ENCODE measurements at places on chromosomes 11 and 22.

- no peak for DNase-seq
These were observed 61.8 kb downstream of the SMIM38 start for GRCh38 chr11:69217276-69218105.

GRCh38 chr22:17897858-17898257 is 123.6 kb upstream of the BID start:
- DNase-seq, result no peak

DNA sequence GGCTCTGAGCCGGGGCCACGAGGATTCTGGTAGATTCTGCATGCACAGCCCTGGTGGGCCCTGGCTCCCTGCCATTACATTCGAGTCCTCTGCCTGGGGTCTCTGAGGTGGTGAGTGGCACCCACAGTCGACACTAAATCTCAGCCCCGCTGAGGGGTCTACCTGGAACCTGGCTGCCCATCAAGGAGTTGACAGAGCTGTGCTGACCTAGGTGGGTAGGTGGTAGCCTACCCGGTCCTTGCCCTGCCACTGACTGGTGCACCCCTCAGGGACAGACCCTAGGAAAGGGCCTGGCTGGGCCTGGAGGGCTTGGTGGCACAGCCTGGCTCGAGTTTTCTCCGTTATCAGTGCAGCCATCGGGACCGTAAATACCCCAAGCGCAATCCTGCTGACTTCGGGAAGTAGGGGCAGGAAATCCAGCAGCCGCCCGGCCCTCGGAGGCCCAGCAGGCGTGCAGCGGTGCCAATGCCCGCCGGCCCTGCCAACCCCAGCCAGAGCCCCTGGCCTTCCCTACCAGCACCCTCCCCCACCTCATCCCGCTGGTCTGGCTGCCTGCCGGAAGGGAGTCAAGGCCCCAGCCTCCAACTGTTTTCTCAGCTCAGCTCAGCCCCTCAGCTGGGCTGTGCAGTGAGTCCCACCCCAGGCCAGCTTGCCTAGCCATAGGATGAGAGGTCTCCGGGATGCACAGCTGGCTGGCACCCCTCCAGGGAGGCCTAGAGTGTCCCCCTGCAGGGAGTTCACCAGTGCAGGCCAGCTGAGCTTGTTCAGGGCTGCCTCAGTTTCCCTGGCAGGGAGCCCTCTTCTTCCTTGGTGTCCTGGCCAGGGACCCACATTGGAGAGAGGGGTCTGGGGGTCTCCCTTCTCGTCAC is 80.4 kb upstream of the KCNQ1OT1 start:
- DNase-seq, result peak; percentile 32

DNA sequence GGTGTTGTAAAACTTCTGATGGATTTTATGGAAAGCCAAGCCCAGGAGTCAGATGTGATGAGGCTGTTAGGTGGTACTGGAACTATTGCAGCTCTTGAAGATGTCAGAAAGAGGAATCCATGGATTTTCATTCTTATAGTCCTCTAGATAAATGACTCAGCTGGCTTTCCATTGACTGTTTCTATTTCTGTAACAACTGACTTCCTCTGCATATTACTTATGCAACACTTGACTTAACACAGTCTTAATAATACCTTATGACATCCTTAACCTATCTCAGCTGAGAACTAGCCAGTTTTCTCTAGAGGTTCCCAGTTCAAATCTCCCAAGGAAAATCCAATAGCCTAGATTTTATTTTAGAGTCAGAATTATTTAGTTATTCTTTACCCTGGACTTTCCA is 263.8 kb downstream of the LUZP2 start:
- DNase-seq, result no peak

GRCh38 chr11:65124480-65125196 is 2.5 kb downstream of the MRPL49 start:
- DNase-seq, result no peak

DNA sequence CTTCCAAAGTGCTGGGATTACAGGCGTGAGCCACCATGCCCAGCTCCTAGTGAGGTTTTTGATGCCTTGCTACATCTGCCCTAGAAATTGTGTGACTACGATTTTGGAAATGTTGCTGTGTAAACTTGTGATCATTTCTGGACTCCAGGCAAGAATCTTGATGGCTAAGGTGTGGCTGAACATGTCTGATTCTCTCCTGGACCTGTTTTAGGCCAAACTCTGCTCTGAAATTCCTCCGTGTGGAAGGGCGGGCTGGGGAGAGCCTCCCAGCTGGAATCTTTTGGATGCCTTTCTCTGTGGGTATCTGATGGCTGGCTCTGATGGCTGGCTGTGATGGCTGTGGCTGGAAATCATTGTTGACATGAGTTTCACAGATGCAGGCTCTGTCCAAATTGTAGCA is 8.2 kb downstream of the PNPLA3 start:
- no peak for DNase-seq

GRCh38 chr11:61334434-61335354 is 1.7 kb downstream of the TKFC start:
- DNase-seq, result no peak

DNA sequence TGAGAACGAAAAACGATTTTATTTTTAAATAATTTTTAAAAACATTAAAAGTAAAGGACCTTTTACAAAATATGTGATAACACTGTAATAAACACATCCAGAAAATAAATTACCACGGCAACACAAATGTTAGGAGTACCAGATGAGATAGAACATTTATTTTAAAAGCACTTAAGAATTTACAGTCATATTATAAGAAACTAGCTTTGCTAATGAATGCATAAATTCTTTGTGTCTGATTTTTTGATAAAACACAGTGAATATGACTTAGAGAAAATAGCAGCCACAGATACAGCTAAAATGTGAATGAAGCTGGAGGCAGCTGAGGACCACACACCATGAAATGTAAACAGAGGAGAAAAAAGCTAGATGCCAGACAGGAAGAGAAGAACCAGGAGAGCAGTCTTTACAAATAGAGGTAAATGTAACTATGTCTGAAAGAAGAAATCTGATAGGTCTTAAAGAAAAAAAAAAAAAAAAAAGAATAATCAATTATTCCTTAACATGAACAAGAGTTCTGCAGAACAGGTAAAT is 14.6 kb downstream of the CCDC34 start:
- DNase-seq, result no peak

DNA sequence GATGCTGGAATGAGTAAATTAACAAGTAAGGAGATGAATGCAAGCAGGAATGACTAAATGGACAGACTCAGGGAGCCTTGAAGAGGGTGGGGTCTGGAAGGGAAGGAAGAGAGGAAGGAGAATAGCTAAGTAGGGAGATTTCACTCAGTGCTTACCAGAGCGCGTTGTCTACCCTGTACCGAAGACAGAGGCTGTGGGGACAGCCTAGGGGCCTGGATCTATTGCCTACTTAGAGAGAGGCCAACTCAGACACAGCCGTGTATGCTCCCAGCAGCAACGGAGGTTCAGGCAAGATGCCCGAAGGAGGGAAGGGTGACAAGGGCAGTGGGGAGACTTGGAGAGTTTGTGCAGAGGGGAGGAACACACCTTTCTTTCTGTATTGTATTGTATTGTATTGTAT is at the start of gene FOLR2:
FOLR2 (plus strand) TSS at position 157 of the 400 bp plus-strand sequence. CDS start 1,791 bp downstream, outside the sequence.
- no peak for DNase-seq

GRCh38 chr22:30289980-30290313 is 642 bp upstream of the CASTOR1 start:
- DNase-seq, result no peak

DNA sequence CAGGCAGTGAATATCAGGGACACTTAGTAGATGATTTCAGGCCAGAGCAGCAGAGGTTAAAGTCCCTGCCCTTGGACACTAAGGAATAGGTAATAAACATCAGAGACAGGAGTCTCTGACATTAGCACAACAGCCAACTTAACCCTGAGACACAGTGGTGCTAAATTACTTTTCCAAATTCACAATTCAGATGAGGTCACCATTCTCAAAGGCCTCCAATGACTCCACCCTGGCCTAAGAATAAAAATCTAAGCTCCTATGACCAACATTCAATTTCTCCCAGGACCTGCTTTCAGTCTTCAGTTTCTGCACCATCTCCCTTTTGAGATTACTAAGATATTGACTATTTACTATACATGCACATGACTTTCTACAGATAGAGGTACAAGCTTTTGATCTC is 42.0 kb downstream of the BLID start:
- DNase-seq, result no peak

GRCh38 chr22:47230741-47231140 is 468.3 kb downstream of the TBC1D22A start:
- no peak for DNase-seq

GRCh38 chr11:104583857-104584256 is 314.4 kb downstream of the CASP12 start:
- DNase-seq, result no peak

DNA sequence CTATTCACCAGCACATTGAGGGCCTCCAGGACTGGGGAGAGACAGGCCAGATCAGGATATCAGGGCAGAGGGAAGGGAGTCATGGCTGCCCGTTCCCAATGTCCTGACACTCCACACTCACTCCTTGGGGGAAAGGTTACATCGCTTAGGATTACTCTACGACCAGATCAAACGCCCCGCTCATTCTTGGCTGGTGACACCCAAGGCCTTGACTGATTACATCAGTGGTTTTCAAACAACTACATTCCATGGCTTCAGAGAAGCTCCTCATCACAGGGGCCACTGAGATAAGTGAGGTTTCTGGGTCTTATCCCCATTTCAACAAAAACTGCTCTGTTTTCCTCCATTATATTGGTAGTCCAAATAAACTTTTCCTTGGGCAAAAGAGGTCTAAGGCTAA is 15.0 kb downstream of the UBE2L6 start:
- DNase-seq, result no peak

DNA sequence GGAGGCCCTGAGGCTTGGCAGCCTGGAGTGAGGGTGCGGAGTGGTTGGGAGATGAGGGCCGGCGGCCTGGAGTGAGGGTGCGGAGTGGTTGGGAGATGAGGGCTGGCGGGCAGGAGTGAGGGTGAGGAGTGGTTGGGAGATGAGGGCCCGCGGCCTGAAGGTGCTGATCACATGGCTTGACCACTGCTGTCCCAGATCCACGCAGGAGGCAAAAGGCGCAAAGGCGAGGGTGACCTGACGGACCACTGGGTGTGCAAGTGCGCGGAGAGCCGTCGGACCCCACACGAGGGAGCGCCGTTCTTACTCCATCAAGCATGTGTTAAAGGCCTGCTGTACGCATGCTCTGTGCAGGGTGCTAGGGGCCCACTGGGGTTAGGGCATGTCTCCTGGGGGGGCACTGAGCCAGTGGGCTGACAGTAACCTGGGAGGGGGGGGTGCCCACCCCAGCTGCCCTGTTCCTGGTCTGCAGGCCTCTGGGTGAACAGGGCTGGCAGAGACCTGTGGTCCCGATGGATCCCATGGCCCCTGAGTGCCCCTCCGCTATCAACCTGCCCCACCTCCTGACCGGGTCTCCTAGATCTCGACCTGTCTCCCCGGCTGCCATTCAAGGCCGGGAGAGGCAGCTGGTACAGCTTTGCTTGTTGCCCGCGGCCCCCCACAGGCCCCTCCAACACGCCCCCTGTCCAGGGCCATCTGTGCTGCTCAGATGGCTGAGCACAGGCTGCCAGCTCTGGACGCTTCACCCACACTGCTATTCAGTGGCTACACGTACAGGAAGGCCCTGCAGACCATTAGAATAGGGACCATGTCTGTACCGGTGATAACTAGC is 21.1 kb downstream of the MRGPRD start:
- DNase-seq, result no peak

DNA sequence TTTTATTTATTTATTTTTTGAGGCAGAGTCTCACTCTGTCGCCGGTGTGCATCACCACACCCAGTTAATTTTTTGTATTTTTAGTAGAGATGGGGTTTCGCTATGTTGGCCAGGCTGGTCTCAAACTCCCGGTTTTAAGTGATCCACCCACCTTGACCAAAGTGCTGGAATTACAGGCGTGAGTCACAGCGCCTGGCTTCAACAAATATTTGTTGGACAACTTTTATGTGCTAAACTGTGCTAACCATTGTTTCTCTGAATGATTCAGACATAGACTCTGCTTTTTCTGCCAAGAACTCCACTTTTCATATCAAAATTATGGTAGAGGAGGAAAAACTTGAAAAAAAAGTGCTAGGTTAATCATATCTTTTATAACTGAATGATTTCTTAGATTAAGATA is 36.3 kb downstream of the MMP7 start:
- no peak for DNase-seq

- DNase-seq, result no peak
These were observed 265.7 kb downstream of the OR4C45 start for GRCh38 chr11:50298182-50298988.

DNA sequence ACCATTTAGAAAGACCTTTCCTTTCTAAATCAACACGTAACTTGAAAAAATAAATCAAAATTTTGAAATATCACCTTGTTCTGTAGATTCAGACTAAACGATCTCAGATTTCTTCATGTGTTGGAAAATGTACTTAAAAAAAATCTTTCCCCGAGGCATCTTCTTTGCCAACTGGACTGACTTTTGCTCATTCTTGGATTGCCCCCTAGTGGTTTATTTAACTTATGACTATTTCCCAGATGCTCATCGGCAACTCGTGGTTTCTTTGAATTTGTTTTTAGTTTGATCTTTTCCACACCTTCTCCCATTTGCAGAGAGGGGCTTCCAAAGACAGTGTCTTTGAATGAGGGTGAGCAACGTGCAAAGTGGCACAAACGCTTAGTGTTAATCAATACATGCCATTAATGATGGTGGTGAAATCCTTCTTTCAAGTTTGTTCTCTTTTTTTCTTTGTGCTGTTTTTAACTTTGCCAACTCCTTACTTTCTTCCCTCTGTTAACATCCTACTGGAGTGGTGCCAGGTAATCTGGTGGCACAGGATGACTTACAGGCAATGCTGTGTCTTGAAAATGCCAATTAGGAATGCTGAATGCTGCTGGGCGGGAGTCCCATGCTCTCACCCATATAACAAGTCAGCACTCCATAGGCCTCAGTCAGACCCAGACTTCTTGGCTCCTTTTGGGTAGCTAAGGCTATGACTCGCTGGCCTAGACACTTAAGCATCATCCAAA is 18.3 kb downstream of the PRSS23 start:
- DNase-seq, result no peak

- DNase-seq, result no peak
These were observed 2.1 kb downstream of the KMT2A start for GRCh38 chr11:118438314-118438931.

GRCh38 chr22:41274856-41275255 is 11.1 kb downstream of the RANGAP1 start:
- DNase-seq, result no peak

GRCh38 chr11:66070604-66071380 is 720 bp downstream of the PACS1 start:
- DNase-seq, result peak; percentile 39
